ENCODE measurements at places on chromosomes 3 and 15.

- no peak for DNase-seq
Observed at GRCh38 chr3:158830391-158830790, 28.5 kb downstream of the MFSD1 start.

DNA sequence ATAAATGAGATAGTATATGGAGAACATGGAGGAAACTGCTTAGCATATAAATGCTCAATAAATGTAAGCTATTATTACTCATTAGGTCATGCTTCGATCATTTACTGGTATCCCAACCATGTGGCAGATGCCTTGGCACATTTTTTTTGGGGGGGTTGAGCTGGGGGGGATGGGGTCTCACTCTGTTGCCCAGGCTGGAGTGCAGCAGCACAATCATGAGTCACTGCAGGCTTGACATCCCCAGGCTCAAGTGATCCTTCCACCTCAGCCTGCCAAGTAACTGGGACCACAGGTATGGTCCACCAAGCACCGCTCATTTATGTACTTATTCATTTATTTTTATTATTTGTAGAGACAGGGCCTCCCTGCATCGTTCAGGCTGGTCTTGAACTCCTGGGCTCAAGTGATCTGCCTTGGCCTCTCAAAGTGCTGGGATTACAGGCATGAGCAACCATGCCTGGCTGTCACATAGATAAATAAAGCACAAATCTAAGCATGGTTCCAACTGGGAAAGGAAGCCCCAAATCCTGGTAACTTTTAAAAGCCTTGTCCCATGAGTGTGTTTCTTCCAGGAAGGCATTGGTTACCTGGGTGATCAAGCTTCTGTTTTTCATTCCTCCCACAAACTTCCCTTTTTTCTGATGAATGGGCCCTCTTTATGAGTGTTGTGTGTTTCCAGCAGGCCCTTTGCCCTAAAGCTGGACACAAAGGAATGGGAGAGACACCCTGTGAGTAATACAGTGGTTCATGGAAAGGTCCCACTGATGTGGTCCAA lies 147.4 kb upstream of the UMPS start:
- DNase-seq = no peak

DNA sequence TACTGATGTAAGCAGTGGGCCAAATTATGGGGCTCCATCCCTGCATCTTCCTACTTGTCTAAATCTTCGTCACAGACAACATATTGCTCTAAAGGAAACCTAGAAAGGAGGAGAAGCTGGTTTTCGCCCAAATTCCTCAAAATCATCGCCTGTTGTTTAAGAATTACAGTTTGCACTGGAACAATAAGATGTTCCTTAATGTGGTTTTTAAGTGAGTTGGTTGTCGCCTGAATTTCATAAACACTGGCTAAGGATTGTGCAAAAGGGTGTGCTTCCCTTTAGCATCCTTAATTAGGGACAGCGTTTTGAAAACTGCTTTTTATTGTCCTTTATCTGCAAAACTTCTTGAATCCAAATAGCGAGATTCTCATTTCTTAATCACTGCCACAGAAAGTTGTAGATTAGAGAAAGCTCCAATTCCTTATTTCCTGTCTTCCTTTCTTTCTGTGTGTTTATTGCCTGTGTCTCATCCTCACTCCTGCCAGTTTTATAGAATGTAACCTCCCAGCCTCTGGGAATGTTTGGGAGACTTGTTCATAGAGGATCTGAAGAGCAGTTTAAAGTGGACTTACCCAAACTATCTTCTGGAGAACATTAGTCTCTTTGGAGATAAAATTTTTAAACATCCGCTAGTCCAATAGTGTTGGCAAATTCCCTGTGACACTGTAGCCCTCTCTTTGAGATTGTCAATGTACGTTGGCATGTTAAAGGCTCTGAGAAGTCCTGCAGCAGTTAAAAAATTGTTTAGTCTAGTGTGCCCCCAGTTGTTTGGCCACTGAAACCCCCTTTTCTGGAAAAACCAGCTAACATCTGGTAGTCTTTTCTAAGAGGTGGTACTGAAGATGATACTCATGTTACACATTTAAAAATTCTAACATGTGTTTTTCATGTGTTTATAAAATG lies 50.4 kb downstream of the FLNB start:
- DNase-seq = no peak

GRCh38 chr3:192372616-192373015 lies 354.7 kb downstream of the FGF12 start:
- DNase-seq = no peak

GRCh38 chr3:136898954-136899353 lies 36.9 kb downstream of the NCK1 start:
- DNase-seq = no peak

GRCh38 chr3:119800844-119801243 lies 18.9 kb downstream of the NR1I2 start:
- DNase-seq = no peak

DNA sequence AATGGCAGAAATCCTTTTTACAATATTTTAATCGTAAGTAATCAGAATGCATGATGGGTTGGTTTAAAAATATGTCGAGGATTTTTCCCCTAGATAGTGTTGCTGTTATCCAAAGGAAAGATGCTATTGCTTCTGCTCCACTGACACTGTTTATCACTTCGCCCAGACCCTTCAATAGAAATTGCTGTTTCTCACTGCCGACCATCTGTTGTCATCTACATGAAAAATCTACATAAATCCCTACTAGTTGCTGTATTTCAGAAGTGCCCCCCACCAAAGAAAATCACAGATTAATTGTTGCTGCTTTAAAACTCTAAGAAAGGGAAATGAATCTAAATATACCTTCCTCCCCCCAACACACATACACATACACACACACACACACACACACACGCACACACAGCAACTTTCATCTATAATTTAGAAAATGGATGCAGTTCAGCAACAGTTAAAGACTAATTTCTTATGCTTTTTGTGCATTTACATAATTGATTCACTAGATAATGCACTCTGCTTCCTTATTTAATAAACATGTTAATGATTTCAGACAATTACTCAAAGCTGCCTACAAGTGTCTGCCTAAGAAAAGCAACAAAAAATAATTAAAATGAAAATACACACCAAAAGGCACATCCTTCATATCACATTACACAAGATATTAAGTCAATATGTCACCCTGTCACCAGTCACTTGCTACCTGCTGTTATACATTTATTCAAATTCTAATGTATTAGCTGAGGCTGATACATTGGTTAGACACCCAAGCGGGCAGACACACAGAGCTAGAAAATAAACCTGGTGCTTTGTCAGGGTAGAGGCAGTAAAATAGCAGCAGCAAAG lies 82.8 kb downstream of the RORA start:
- no peak for DNase-seq

DNA sequence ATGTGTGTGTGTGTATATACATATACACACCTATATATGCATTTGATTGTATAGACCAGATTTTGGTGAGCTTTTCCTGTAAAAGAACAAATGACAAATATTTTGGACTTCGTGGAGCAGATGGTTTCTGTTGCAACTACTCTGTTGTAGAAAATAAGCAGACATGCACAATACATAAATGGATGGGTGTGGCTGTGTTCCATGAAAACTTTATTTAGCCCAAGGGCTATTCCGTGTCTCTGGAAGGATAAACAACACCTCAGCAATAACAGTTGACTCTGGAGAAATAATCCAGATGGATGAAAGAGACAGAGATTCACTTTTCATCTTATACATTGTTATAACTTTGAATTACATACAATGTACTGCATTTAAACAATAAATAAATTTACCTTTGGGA lies 441.4 kb downstream of the CNTN3 start:
- no peak for DNase-seq

- DNase-seq = no peak
Observed at GRCh38 chr3:67154429-67154828, 156.3 kb downstream of the KBTBD8 start.

- DNase-seq = no peak
Observed at GRCh38 chr3:115823083-115823482, 199.8 kb downstream of the GAP43 start.

- no peak for DNase-seq
Observed at GRCh38 chr3:31165399-31165860, 271.0 kb upstream of the GADL1 start.

- DNase-seq = no peak
Observed at GRCh38 chr3:189172668-189173419, 1.1 kb downstream of the TPRG1 start.

DNA sequence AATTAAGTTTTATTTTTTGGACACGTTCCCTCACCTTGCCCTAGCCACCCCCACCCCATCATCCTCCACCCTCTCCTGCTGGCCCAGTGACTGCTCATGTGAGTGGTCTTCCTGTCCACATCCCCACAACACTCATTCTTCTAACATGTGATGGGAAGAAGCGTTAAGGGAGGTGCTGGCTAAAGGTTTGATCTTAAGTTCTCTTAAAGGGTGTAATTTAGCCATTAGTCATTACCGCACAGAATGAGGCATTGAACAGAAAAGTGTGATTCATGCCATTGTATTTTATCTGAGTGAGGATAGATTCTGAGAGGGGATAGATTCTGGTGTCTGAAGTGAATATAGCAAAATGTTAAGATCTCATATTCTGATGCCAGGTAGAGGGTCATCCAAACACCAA lies 272.9 kb upstream of the TPM1 start:
- DNase-seq = no peak

All from AG09319 (cell line).